Temporal lobe (tissue), 4 donors: ENCODE measurements at places on chromosomes 3 and 15. TPM values are rescaled to one million over a fixed set of nuclear protein-coding genes. Genes with fewer than 3 reads are reported as not detected.

The SHF gene
- 46.7 TPM for total RNA-seq

The PCOLCE2 gene
- total RNA-seq = 3.2 TPM

The MOBP gene
- 0.25 TPM for total RNA-seq

The RAB11A gene
- 117 TPM for total RNA-seq

The CHST13 gene
- not detected for total RNA-seq
